CMK (cell line): ENCODE measurements at places on chromosomes 1 and 21.

DNA sequence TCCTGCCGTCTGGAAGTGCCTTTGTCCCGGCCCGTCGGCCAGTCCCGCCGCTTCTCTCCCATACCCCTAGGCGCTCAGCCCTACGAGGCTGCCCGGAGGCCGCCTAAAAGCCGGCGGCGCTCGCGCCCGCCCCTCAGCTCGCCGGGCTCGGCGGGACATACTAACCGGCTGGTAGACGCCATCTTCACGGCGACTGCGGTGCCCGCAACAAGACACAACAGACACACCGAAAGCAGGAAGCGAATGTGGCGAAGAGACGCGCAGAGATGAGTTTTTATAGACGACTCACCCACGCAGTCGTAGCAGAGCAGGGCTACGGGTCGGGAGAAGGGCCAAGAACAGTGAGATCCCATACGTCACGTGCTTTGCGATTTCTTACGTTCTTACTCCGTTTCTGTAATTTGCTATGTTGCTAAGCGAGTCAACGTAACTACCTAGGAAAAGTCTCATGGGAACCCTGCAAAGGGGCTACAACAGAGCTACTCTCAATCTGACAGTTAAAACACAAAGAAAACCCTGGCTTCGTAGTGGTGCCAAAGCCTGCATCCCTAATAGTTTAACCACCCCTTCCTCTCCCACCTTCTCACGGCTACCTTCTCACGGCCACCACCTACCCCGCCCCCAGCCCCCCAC is at the start of gene GTF2B:
Gene GTF2B, minus strand, starts transcription at position 250 of the 633 bp plus-strand sequence. Its CDS starts 68 bp downstream, at position 182.
- peak; percentile 91 for DNase-seq

DNA sequence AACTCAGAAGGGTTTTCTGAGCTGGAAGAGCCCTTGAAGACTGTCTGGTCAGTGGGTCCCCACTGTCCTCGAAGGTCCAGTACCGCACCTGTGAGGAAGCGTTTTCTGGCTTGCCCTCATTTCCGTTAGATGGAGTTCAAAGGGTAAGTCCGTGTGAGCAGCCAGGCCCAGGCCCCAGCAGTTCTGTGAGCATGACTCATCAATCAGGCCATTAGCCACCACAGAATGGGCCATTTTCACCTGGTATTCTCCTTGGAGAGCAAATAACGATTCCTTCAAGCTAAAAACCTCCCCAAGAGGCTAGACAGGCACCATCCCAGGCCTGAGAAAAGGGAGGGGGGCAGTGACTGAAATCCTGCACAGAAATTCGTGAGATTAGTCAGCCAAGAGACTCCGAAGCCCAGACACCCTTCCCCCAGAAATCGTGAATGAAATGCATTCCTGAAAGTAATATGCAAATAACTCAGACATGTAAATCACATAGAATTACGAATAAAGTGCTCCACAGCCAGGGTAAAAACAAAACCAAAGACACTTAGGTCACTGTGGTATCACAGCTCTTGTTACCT is 66.0 kb downstream of the BCAR3 start:
- no peak for DNase-seq

GRCh38 chr1:6519935-6520671 is 28.6 kb upstream of the PLEKHG5 start:
- no peak for DNase-seq

DNA sequence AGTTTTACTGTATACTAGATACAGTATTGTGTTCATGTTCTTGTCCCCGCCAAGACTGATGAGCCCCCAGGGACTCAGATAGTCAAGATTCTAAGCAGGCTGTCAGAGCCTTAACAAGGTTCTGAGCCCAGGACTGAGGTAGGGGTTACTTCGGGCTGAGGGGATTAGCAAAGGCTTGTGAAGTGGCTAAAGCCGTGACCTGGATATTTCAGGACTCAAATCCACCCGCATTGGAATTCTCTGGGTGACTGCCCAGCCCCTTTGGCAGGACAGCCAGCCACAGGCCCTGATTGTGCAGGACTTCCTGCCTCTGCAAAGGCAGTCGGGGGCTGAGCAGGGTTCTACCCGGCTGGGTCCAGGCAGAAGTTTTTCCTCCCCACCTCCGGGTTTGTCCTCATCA is at the start of gene PLA2G5:
Gene PLA2G5, plus strand, starts transcription at position 321 of the 400 bp plus-strand sequence. CDS start 14,637 bp downstream, outside the sequence.
- DNase-seq, result no peak

DNA sequence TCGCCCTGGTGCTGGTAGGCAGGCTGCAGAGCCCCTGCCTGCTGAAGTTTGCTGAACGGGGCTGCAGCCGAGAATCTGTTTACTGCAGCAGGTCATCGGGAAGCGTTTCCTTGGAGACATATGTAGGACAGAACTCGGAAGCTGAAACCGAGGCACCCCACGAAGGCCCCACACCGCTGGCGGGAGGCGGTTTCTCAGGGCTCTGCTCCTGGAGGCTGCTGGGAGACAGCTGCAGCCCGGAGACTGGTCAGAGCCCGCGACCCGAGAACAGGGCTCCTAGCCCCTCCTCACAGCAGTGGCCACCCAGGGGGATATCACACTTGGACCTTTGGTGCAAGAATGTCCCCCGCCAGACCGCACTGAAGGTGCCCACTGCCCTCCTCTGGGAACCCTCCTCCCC is 12.7 kb upstream of the PLCH2 start:
- DNase-seq, result no peak

DNA sequence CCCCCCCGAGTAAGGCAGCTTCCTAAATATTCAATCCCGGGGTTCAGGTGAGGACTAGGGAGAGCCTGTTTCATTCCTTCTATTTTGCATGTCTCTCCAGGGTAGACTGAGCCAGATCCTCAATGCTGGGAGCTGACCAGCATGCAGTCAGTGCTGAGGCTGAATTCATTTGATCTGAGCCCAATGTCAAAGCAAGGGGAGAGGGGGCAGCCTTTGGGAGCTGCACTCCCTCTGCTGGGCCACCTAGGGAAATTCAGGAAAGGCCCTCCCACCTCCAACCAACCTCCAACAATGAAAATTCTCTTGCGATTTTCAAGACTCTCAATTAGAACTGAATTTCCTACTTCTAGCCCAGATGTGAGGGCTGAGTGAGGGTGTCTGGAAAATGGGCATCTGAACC is 371.2 kb downstream of the NPHP4 start:
- no peak for DNase-seq

- no peak for DNase-seq
Measured at GRCh38 chr1:162671664-162672410, 39.6 kb downstream of the DDR2 start.

GRCh38 chr1:54606096-54606989 is 17.0 kb downstream of the FAM151A start:
- no peak for DNase-seq

DNA sequence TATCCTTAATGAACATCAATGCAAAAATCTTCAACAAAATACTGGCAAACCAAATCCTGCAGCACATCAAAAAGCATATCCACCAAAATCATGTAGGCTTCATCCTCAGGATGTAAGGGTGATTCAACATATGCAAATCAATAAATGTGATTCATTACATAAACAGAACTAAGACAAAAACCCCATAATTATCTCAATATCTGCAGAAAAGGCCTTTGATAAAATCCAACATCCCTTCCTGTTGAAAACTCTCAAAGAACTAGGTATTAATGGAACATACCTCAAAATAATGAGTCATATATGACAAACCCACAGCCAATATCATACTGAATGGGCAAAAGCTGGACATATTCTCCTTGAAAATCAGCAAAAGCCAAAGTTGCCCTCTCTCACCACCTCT is 54.6 kb upstream of the DEPDC1 start:
- no peak for DNase-seq

DNA sequence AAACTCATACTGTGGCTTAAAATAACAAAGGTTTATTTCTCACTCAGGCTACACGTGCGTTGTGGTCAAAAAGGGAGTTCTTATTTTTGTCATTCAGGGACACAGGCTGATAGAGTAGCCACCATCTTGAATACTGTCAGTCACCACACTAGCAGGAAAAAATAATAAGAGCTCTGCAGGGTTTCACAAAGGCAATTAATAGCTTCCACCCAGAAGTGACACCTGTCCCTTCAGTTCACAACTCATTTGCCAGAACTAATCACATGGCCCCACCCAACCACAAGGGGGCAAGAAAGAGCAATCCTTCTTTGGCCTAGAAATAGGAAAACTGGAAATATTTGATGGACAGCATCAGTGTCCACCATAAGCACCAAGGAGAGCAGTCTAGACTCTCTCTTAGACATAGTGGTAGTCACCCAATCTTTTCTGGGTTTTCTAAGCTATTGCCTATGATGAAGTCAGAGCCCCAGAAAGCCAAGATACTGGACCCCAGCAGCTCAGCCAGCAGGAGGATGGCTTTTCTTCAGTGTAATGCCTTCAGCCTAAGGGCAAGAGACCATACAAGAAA is 8.2 kb downstream of the HAPLN2 start:
- no peak for DNase-seq

DNA sequence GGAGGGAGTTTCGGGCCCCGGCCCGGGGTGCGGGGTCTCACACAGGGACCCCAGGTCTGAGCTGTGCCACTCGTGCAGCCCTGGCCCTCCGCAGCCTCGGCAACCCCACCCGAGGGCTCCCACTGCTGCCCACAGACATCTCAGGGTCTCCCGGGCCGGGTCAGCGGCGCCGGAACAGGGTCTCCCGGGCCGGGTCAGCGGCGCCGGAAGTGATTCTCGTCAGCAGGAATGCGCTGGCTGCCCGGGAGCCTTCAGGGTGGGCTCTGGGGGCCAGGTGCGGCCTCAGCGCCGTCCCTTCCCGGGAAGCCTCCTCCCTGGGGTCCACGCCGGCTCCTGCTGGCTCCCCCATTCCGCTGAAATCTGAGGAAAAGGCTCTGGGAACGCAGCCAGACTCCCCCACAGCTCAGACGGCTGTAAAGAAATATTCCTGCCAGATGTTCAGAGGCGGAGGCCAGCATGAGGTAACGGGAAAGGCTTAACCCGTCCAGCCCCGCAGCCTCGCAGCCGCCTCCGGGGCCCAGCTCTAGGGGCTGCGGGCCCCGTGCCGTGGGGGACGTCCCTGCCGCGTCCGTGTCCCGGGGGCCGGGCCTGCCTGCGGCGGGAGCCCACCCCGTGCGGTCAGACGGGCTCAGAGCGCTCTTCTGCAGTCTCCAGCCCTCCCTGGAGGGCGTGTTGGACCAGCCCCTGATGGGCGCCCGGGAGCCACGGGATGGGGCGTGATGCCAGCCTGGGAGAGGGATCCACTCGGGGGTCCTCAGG is 8.7 kb upstream of the COL6A1 start:
- no peak for DNase-seq

- no peak for DNase-seq
Measured at GRCh38 chr1:245052258-245052657, 102.5 kb upstream of the KIF26B start.

GRCh38 chr1:243980071-243980470 is 71.0 kb upstream of the ZBTB18 start:
- no peak for DNase-seq

- no peak for DNase-seq
Measured at GRCh38 chr1:226984521-226985238, 44.6 kb downstream of the COQ8A start.
